ENCODE measurements at places on chromosomes 6 and 20.

DNA sequence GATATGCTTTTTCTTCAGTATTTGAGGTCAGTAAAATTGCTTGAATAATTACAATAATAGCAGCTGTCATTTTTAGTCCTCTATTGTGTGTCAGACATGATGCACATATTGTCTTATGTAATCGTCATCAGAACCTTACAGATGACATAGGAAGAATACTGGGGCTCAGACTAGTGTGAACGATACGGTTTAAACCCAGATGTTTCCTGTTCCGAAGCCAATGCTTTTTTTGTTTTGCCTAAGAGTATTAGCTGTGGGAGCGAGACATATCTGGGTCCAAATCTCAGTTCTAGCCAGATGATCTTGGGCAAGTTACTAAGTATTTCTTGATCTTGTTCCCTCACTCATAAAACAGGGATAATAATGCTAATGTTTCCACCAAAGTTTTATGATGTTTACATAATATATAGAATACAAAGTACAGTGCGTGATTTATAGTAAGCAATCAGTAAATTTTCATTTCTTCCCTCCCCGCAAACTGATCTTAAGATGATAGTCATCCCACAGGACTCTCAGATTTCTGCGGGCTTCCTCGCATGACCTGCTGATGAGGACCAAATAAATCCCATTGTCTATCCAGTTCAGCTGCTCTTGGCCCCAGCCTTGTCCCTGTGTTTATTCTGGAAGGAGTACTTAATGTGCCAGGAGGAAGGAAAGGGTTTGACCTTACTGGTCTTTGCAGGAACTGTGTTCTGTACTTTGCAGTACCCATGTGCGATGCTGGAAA lies 98.2 kb downstream of the CAP2 start:
- no peak for DNase-seq

DNA sequence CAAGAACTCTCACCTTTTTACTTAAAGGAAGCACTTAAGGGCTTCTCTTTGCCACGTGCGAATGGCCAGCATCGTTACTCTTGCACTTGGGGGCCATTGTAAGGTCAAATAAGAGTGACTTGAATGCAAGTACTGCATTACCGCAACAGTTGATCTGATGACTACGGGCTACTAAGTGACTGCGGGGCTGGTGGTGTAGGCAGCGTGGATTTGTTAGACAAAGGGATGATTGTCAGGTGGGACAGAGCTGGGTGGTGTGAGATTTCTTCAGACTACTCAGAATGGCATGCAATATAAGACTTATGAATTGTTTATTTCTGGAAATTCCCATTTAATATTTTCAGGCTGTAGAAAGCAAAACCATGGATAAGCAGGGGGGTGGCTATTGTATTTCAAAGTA lies 199.7 kb upstream of the UST start:
- no peak for DNase-seq

DNA sequence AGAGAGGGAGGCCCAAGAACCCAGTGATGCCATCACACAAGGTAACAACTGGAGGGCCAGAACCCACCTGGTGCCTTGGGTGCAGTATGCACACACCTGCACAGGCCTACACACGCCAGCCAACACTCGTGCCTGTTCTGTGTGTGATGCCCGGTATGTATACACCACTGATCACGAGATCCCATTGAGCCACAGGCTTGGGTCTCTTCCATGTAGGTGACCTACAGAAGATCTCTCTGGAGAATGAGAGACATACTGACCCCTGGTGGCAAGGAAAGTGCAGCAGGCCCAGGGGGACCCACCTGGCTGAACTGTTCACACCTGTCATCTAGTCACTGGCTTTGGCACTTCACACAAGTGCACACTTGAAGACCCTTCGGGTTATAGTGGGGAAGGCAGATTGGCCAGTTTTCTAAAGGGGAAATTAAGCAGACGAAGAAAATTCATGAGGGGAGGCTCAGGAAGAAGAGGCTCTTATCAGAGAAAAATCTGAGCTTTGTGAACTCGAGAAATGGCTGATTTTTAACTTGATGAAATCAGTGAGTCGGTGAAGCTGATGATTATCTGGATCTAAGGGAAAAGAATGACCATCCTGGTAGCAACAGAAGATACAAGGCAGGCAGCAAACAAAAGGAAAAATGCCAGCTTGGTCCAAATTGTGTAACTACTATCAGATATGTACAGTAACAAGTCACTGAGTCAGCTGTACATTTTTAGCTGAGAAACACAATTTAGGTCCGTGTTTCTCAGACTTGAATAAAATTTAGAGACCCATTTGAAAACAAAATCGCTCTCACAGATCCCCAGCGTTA lies 69.1 kb upstream of the PBOV1 start:
- DNase-seq, result peak; percentile 43

DNA sequence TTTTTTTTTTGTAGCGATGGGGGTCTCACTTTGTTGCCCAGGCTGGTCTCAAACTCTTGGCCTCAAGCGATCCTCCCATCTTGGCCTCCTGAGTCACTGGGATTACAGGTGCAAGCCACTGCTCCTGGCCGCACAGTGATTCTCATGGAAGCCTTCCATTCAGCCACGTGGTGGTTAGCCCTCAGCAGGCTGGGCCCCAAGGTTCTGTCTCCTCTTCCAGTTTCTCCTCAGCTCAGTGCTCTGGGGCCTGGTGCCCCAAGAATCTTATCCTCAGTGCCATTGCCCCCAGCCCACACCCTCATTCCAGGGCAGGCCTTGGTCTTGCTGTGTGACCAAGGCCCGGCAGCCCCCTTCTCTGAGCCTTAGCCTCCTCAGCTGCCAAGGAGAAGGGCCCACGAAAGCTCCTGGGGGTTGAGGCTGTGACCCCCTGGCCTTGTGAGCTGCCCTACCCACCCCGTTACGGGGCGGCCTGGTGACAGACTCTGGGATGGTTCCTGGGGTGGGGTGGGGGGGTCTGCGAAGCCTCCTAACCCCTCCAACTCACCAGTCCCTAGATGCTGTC lies 16.4 kb downstream of the SRC start:
- no peak for DNase-seq

GRCh38 chr6:56816370-56816769 lies 138.5 kb upstream of the BEND6 start:
- DNase-seq, result no peak

GRCh38 chr6:106051226-106051625 lies 34.9 kb upstream of the PRDM1 start:
- DNase-seq, result peak; percentile 63

- no peak for DNase-seq
Measured at GRCh38 chr6:113616701-113617274, 240.4 kb upstream of the MARCKS start.

DNA sequence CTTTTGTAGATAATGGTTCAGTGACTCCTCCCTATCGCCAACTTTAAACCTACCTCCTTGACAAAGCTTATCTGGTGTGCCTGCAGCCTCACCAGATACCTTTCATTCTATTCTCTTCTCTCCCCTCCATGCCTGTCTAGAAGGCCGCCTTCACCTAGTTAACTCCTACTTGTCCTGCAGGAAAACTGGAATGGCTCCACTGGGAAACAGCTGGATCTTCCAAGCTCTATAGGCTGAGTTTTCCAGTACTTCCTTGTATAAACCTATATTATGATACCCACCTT lies 6.2 kb downstream of the PRKN start:
- DNase-seq, result no peak

DNA sequence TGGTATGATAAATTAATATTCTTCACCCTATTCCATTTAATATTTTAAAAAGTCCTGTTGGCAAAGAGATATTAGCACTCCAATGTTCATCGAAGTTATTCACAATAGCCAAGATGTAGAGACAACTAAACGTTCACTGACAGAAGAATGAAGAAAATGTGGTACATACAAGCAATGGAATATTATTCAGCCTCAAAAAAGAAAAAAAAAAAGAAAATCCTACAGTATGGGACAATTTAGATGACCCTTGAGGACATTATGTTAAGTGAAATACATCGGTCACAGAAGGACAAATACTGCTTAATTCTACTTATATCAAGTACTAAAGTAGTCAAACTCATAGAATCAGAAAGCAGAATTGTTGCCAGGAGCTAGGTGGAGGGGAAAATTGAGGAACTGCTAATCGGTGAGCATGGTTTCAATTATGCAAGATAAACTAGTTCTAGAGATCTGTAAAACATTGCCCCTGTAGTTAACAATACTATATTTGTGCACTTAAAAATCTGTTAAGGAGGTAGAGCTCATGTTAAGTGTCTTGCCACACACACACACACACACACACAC lies 4.7 kb downstream of the GCLC start:
- peak; percentile 33 for DNase-seq

- DNase-seq, result peak; percentile 79
Measured at GRCh38 chr20:43691928-43692524, 25.1 kb downstream of the MYBL2 start.

DNA sequence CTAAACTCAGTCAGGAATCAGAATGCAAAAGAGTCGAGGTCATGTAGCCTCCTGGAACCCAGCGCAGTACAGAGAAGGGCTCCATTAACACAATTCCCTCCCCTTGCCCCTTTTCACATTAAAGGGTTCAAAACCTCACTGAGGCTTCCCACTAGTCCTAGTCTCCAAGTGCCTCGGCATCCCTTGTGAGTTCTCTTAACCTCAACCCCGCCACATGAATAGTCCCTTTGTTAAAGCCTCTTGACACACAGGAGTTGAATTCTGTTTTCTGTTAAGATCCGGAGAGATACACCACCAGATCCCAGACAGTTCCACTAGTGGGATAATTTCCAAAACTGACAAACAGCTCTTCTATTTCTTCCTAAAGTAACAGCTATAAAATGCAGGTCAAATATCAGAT lies 17.8 kb downstream of the PTPRT start:
- DNase-seq, result no peak

GRCh38 chr20:40683221-40683893 lies 5.7 kb downstream of the MAFB start:
- DNase-seq, result no peak
